ENCODE measurements at places on chromosomes 13 and 19.

DNA sequence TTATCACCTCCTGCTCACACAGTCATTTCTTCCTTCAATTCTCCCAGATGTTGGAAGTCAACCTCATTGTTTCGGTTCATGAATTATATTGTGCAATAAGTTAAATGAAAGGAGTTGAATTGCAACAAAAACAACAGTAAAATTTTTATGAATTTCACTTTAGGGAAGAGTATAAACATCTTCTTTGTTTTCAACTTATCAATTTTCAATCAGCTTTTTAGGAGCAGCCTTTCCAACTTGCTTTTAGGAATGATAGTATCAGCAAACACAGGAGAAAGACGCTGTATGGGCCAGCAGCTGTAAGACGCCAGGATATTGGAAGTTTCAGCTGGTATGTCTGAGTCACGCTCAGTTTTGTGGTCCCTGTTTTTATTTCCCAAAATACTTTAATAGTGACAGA, 132.5 kb upstream of the ARGLU1 start:
- DNase-seq, result no peak
- no peaks in the 10 kb centered on the region for H3K4me1 ChIP-seq
- H3K27me3 ChIP-seq, result no peaks in the 10 kb centered on the region
- H3K36me3 ChIP-seq, result no peaks in the 10 kb centered on the region

DNA sequence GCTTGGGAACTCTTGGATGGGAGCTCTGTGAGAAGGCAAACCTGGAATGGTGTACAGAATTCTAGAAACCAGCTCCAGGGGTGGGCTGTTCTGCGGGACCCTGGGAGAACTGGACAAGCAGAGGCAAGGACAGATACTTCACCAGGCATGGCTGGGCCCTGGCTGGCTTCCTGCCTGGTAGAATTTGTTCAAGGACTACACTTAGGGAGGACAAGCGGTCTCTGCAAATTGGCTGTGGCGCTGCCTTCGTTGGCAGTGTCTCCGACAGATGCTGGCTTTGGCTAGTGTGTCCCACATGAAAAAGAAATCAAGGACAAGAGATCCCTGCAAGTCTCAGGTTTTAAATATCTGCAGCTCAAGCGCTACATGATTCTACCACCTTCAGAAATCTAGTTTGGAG, 12.4 kb downstream of the CEBPG start:
- no peaks in the 10 kb centered on the region for H3K36me3 ChIP-seq
- H3K4me3 ChIP-seq, result no peak overlapping the region
- no peaks in the 10 kb centered on the region for H3K4me1 ChIP-seq

DNA sequence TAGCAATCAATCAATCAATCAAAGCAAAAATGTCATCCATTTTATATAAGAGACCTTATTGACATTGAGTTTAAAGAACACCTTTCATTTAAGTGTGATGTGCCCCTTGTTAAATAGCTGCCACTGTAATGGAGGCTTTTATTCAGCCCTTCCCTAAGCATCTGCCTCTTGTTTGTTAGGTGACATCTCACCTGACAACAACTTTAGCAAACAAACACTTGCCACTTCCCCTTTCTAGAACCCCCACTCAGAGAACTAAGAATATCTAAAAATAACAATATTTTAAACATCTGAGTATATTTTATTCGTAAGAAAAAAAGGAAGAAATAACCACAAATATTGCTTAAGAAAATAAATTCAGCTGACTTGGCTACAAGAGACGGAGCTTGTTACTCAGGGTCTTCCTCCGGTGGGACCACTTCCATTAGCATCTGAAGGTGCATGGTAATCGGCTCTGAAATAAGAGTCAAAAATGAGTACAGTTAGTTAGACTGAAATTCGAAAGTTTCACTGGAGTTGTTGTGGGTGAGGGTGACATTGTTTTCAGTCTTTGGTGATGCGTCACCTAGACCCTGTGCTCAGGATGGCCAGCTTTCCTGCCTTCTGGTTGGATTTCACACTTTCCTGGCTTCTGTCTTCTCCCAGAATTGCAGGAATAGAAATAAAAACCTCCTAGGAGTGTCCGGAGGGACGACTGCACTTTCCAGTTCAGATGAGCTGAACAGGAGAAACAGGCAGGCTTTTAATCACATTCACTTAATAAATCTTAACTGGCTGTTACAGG, 39.1 kb downstream of the SLC7A9 start:
- no peak for DNase-seq
- no peak overlapping the region for H3K4me3 ChIP-seq
- no peak overlapping the region for H3K27ac ChIP-seq
- H3K36me3 ChIP-seq, result no peaks in the 10 kb centered on the region
- H3K27me3 ChIP-seq, result no peaks in the 10 kb centered on the region

GRCh38 chr13:41199526-41199925, 5.2 kb upstream of the KBTBD7 start:
- no peak for DNase-seq
- no peak overlapping the region for H3K4me3 ChIP-seq
- H3K27me3 ChIP-seq, result no peaks in the 10 kb centered on the region
- no peaks in the 10 kb centered on the region for H3K36me3 ChIP-seq
- H3K27ac ChIP-seq, result no peak overlapping the region
